ENCODE measurements at places on chromosomes 5 and 9.

GRCh38 chr5:109309326-109310063 lies 100.3 kb downstream of the PJA2 start:
- no peak for DNase-seq

DNA sequence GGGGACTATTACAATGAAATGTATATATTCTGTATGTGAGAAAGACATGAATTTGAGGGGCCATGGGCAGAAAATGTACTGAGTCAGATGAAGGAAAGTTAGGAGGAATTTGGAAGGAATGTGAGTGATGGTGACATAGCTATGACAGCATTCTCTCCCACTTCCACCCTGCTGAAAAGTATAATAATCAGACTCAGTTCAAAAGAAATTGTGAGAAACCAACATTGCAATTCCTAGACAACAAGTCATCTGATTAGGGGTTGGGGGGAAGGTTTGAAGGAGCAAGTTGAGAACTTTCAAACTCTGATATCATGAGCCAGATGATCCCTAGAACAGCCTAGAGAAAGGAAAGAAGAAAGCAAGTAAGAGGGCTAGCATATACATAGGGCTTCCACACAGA lies 370.6 kb downstream of the DMRTA1 start:
- no peak for DNase-seq

GRCh38 chr5:122967085-122967484 lies 69.4 kb downstream of the PPIC start:
- DNase-seq: no peak

GRCh38 chr9:137429974-137430722 lies 7.0 kb downstream of the NOXA1 start:
- DNase-seq: no peak

GRCh38 chr5:111556501-111556900 lies 44.2 kb upstream of the STARD4 start:
- no peak for DNase-seq

DNA sequence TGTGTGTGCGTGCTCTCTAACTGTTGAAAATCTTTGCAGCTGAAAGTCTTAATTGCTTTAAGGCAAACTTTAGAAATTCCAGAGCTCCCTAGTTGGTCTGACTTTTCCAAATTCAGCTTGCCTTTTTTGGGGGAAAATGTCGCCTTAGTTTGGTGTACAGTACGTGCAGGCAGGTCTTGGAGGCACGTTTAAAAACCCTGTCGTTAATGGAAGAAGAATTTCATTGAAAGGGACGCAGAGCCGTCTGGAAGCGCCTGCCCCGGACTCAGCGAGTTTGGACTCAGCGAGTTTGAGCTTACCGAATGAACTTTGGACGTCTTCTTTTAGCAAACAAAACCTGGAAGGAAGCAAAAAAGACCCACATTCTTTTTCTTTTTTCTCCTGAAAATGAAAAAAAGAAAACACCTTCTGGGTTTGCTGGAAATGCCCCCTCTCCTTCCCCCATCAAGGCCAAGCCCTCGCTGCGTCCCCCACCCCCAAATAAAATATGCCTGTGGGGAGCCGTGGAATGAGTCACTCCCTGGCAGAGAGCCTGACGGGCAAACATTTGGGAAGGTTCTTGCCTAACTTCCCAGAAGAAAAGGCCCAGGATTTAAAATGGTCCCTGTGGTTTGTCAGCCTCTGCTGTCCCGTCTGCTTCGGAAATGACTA lies 1.5 kb downstream of the NEK6 start:
- DNase-seq: no peak

DNA sequence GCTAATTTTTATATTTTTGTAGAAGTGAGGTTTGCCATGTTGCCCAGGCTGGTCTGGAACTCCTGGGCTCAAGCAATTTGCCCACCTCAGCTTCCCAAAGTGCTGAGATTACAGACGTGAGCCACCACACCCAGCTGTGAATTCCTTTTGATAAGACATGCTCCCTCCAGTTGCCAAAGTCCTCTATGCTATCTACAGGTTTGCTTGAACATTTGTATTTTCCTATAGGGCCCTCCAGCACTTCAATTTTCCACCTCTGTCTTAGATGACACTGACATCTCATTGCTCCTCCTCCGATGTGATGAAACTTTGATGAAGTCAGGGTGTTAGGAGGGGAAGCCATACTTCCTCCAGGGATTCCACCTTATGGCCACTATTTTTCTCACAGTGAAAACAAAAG lies 25.2 kb upstream of the CTSV start:
- no peak for DNase-seq

GRCh38 chr5:59758566-59758965 lies 135.0 kb downstream of the PDE4D start:
- no peak for DNase-seq

GRCh38 chr9:92308893-92309292 lies 15.4 kb upstream of the IARS1 start:
- no peak for DNase-seq

GRCh38 chr5:143886651-143887638 lies 75.0 kb downstream of the HMHB1 start:
- DNase-seq: no peak

DNA sequence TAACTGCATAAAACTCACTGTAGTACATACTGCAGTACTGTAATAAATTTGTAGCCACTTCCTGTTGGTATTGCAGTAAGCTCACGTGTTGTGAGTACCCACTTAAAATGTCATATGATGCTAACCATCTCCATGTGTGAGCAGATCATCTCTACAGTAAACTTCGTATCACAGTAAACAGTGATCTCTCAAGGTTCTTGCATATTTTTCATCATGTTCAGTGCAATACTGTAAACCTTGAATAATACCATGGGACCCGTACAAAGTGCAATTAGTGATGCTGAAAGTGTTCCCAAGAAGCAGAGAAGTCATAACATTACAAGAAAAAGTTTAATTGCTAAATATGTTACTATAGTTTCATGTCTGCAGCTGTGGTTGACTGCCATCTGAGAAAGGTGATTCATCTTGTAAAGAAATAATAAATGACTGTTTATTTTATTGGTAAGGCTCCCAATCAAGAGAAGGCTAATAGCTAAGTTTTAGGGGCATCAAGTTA lies 253.8 kb upstream of the POU5F2 start:
- no peak for DNase-seq

- no peak for DNase-seq
Measured at GRCh38 chr5:45098483-45098882, 289.7 kb downstream of the MRPS30 start.

DNA sequence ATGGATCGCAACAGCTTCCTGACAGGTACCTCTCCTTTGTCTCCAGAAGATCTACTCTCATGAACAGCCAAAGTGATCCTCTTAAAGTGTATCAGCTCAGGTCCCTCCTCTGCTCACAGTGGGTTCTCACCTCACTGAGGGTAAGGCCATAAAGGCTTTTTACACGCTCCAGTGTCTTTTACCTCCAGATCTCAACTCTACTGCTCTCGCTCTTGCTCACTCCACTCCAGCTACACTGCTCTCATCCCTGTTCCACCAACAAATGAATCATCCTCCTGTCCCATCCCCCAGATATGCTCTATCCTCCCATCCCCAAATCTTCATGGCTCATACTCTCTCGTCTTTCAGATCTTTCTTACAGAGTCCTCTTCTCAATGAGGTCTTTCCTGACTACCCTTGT lies 248.6 kb upstream of the EFNA5 start:
- DNase-seq: no peak

- no peak for DNase-seq
Measured at GRCh38 chr5:145943674-145944121, 7.3 kb downstream of the SH3RF2 start.

DNA sequence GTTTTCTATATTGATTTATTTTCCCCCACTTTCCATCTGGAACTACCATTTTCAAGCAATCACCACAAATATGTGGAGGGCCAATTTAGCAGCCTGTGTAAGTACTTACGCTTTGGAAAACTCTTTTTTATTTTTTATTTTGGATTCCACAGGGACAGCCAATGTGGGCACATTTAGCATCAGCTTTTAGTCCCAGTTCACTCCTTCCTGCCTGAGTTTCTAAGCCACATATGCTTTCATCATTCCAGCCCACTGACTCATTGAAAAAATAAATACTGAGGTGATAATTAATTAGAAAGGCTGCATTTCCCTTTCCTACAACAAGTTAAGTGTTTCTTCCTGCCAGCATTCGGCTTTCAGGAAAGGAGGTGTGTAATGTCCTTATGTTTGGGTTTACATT lies 76.8 kb downstream of the TMEM167A start:
- DNase-seq: no peak

- DNase-seq: no peak
Measured at GRCh38 chr9:34187891-34188240, 9.0 kb downstream of the UBAP1 start.

- no peak for DNase-seq
Measured at GRCh38 chr9:99069546-99069945, 35.4 kb upstream of the TGFBR1 start.

DNA sequence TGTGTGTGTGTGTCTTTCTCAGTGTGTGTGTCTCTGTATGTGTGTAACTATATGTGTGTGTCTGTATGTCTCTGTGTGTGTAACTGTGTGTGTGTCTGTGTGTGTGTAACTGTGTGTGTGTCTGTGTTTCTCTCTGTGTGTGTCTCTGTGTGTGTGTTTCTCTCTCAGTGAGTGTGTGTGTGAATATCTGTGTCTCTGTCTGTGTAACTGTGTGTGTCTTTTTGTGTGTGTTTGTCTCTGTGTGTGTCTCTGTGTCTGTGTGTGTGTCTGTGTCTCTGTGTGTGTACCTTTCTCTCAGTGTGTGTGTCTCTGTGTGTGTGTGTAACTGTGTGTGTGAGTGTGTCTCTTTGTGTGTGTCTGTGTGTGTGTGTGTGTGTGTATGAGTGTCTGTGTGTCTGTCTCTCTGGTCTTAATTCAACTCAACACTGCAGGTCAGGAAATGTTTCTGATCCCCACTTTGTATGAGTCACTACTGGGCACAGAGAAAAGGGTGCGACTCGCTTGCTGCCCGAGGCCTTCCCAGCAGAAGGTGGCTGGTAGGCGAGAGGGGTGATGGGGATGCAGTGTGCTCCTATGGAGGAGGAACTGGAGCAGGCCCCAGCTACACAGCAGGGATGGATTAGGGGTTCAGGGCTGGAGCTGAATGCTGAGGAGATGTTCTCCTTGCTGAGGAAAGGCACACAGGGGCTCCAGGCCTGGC lies 52.1 kb downstream of the NSG2 start:
- no peak for DNase-seq
